ENCODE measurements at places on chromosomes 7 and 10. TPM values are rescaled to one million over a fixed set of nuclear protein-coding genes. Genes with fewer than 3 reads are reported as not detected.

Gene ENKUR
- 0.19 TPM for total RNA-seq

Gene LIMK1
- total RNA-seq: 31.8 TPM

Gene CTNNA3
- total RNA-seq: not detected

Gene RAB19
- not detected for total RNA-seq

Gene ENTPD7
- total RNA-seq: 10.9 TPM

Gene TWIST1
- total RNA-seq: 4.4 TPM

Gene VIPR2
- total RNA-seq: not detected

Gene CUBN
- total RNA-seq: 0.08 TPM

Gene GSTO2
- 1.3 TPM for total RNA-seq

Gene NME8
- not detected for total RNA-seq

Gene KDM7A
- total RNA-seq: 1.7 TPM

Gene HOXA13
- total RNA-seq: 1.7 TPM

Gene C7orf57
- total RNA-seq: 0.31 TPM

Gene NEUROG3
- not detected for total RNA-seq

Gene MUC12
- 12.5 TPM for total RNA-seq

Gene FAM241B
- 17.9 TPM for total RNA-seq

Measured in A549 treated with Mapracorat at 1 μM for 4 hours (cell line).